ENCODE measurements at places on chromosomes 4 and X.

- DNase-seq = peak; percentile 45
Observed at GRCh38 chr4:2818351-2818939, 25.2 kb upstream of the ADD1 start.

- DNase-seq = no peak
Observed at GRCh38 chr4:53321151-53321983, 44.5 kb downstream of the SCFD2 start.

- DNase-seq = no peak
Observed at GRCh38 chrX:153736871-153737441, 12.3 kb downstream of the ABCD1 start.

GRCh38 chr4:12053966-12054365 lies 625.3 kb upstream of the HS3ST1 start:
- no peak for DNase-seq

DNA sequence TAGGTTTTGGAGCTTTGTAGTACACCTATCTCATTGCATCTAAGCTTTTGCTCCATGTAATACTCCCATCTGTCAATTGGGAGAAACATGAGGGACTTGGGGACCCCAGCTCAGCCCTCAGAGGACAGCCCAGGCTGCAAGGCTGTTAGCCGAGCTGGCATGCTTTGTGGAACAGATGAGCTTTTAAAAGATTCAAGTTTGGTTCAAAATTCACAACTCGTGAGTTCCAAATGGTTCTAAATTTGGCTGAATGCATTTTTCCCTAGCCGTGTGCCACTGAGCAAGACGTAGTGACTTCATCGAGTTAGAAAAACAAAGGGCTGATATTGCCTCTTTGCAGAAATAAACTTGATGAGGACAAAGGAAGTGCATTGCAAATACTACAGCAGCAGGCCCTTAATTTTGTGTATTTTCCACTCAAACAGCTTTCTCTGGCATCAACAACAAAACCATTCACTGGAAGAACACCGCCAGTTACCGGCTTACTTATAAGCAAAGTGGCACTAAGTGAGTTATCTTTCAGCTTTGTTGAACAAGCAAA lies 165.0 kb upstream of the HS3ST1 start:
- no peak for DNase-seq

DNA sequence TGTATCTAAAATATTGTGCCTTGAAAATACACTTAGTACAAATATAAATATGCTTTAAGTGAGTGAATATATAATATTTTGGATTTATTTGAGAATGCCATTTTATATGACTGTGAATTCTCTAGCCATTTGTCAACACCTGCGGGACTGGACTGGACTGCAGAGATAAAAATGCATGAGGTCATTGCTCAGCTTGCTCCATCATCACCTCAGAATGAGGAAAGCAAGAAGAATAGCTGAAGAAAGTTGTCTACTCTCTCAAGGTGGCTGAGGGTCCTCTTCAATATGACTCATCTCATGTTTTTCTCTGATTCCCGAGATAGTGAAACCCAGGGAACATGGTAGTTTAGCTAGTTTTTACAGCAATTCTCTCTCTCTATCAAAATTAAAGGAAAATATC lies 732.5 kb upstream of the AGA start:
- DNase-seq = no peak

GRCh38 chrX:120456973-120457372 lies 12.1 kb downstream of the LAMP2 start:
- no peak for DNase-seq

DNA sequence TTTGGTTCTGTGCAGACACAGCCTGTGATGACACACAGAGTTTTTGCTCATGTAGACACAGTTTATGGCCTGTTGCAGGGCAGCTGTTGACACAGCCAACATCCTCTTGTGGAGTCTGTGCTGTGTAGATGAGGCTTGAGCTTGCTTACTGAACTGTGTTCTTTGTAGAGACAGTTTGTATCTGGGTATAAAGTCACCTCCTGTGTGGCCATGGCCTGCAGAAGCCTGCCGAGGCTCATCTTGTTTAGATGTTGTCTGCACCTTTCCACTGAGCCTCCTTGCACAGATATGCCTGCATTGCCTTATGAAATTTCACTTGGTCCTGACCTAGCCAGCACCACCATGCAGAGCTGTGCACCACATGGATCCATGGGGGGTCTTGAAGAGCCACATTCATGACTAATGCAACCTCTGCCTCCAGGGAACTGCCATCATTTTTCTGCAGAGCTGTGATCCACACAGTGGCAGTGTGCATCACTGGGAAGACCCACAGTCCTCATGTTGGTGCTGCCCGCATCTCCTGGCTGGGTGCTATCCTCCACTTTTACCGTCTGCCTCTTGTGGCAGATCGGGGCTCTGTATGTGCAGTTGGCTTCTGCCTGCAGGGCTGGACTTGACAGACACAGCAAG lies 198.0 kb upstream of the MAMLD1 start:
- no peak for DNase-seq

DNA sequence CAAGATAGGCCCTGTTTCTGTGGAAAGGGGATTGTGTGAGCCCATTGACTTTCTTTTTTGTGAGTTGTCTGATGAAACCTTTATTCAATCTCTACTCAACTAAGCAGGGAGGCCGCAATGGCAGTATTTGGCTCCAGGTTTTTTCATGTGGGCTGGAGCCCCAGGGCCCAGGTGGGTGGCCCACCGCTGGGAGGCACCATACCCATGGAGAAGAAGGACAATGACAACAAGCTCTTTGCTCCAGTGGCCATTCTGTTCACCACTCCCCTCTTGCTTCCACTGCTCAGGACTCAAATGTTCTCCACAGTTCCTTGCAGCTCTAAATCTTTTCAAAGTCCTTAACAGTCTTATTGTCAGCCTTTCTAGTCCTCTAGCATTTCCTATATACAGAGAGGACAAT lies 54.1 kb downstream of the HOPX start:
- no peak for DNase-seq

- DNase-seq = no peak
Observed at GRCh38 chrX:11698702-11699101, 33.0 kb upstream of the ARHGAP6 start.

- DNase-seq = peak; percentile 72
Observed at GRCh38 chr4:71186566-71187403, 152.0 kb upstream of the SLC4A4 start.

- DNase-seq = no peak
Observed at GRCh38 chr4:119523399-119523798, 105.2 kb downstream of the PDE5A start.

DNA sequence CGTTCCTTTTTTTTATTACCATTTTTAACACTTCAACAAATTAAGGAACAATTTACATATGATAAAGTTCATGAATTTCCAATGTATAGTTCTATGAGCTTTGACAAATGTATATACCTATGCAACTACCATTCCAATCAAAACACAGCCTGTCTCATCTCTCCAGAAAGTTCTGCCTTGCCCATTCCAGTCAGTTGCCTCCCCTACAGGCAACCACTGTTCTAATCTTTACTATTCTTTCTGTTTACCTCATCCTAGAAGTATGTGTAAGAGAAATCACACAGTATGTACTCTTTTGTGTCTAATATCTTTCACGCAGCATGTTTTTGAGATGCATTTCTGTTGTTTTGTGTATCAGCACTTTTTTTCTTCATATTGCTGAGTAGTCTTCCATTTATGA lies 224.9 kb downstream of the KIT start:
- DNase-seq = no peak

- no peak for DNase-seq
Observed at GRCh38 chr4:2433609-2434350, 15.0 kb downstream of the CFAP99 start.

- no peak for DNase-seq
Observed at GRCh38 chr4:151524610-151525009, 115.6 kb downstream of the FHIP1A start.

GRCh38 chr4:177105536-177105935 lies 204.1 kb upstream of the NEIL3 start:
- DNase-seq = no peak

DNA sequence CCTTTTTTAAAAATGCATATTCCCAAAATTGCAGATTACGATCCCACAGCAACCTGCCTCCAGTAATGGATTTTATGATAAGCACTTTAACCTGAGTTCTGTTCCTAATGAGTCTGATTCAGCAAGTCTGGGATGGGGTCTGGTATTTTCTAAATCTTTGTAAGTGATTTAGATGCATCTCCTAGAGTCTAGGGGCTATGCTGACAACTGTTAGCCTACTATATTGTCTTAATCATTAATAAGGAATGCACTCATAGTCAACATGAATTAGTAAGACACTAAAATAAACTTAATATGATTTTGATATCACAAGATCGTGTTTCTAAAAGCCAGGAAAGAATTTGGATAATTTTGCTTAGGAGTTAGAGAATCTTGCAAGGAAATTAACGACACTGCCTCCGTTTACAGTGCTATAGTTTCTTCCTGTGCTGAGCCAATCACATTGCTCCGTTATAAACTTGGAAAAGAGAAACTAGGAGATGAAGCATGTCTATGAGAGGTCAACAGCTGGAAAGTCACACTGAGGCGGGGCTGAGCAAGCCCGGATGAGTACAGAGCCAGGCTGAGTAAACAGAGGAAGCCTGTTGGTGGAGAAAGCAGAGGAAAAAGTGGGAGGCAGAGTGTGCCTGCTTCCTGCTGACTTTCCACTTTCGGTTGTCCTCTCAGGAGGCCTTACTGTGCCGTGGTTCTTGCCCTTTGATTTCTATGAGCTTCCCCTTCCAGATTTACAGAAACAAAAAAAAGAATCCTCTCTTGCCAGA lies 5.4 kb downstream of the SCARB2 start:
- DNase-seq = peak; percentile 21

DNA sequence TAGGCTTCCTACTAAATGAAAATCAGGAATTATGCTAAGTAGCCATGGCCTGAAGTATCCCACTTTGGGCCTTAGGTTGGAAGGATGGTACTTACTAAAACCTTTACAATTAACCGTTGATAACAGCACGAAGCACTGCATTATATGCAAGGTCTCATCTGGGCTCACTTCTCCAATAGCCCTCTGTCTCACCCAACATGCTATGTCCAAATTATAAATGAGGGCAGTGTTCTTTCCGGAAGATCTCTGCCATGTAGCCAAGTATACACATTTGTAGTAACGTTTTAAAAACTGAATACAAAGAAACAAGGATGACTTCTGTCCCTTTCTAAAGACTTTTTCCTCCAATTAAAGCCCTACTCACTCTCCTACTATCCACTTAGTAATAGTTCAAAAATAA lies 51.6 kb downstream of the SCFD2 start:
- DNase-seq = no peak

DNA sequence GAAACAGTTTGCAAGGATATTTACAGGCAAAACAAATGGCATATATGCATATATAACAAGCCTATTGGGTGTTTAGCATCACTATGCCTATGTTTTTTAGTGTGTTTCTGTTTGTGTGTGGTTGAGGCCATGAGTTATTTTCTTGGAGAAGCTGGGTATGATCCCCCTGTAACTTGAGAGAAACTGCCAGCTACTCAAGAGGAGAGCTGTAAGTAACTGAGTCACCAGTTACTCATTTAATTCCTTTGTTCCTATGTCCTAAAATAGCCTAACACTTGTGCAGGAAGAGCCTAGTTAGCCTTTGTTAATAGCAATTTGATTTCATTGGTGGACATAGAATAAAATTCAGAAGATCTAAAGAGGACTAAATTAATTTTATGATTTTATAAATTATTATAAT lies 79.1 kb downstream of the PWWP3B start:
- no peak for DNase-seq

GRCh38 chr4:159447296-159447695 lies 344.4 kb downstream of the RAPGEF2 start:
- DNase-seq = no peak

GRCh38 chrX:86021652-86022289 lies 25.6 kb downstream of the CHM start:
- DNase-seq = no peak

- no peak for DNase-seq
Observed at GRCh38 chr4:162535121-162535520, 371.3 kb upstream of the FSTL5 start.

DNA sequence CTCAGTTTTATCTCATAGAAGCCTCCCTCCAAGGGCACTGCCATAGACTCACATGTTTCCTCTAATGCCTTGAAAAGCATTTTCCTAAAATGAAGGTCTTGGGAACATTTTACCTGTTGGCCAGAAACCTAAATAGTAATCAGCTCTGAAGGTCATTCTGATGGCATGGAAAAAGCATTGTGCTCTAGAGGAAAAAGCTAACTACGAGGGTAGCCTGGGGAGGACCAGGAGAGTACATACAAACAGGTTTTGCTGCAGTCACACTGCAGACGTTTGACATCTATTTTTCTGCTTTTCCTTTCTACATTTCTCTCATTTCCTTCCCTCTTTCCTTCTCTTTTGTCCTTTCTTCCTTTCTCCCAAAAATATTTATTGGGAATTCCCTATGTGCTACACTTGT lies 103.3 kb upstream of the SORBS2 start:
- no peak for DNase-seq

DNA sequence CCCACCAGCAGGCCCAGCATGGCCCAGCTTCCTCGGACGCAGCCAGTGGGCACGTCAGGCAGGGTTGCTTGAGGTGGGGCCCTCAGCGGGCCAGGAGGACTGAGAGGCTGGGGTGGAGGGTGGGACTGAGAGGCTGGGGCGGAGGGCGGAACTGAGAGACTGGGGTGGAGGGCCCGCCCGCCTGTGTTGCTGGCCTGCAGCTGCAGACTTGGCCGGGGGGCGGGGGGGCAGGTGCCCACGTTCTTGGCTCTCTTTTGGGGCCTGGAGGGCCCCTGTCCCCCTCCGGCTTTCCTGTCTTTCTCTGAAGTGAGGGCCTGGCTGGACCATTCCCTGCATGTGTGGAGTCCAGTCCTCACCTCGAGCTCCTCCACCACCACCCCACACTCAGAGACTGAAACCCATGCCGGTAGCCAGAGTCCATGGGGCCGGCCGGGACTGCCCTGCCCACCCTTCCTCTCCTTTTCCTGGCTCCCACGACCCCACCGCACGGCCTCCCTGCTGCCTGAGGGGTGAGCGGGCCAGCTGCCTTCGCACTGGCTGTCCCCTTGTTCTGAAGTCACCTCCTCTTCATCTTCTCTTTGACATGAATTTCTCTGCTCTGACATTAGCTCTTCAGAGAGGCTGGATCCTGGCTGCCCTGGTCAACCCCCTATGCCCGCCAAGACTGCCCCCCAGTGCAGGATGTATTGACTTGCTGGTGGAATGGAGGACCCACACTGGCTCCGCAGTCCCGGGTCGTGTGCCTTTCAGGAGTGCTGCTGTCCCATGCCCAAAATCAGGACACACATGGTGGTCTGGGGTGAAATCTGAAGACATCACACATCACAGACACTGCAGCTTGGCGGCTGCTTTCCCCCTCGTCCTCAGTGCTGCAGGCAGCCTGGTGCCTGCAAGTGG lies 10.1 kb upstream of the NKX1-1 start:
- no peak for DNase-seq

All from HEK293T (cell line).